ENCODE measurements at places on chromosomes 1 and 21.

DNA sequence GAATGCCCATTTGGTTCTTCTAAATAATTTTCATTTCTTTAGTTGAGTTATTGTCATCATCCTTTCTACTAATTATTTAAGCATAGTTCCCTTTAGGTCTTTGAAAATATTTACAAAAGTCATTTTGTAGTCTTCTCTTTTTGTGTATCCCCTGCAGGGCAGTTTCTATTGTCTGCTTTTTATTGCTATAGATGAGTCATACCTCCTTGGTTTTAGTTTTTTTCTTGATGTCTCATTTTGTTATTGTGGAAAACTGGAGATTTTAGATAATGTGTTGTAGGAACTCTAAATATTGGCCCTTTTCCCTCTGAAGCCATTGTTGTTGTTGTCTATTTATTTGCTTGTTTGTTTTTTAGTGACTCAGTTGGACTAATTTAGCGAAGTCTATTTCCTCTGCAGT lies 387.9 kb downstream of the NUF2 start:
- no peak for DNase-seq

- no peak for DNase-seq
Observed at GRCh38 chr1:204087893-204088528, 15.1 kb downstream of the SOX13 start.

DNA sequence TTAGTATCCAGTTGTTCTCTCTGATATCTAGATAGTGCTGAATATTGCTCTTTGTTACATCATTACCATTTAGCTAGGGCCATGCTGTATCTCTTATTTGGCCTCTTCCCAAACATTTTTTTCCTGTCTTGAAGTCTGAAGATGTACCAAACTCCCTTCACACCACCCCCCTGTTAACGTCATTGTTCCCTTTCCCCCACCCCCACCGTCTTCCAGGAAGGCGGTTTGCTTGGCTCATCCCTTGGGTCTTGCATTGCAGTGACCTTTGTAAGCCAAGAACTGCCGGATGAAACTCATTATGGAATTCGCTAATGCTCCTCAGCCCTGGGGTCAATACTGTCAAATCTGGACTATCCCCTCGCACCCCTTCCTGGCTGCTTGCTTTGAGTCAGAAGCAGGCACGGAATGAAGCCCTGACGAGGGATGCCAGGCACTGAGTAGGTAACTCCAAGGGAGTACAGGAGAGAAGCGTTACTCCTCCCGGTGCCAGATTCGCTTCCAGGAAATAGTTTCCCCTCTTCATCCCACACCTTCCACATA lies 283.1 kb downstream of the TM2D1 start:
- no peak for DNase-seq

DNA sequence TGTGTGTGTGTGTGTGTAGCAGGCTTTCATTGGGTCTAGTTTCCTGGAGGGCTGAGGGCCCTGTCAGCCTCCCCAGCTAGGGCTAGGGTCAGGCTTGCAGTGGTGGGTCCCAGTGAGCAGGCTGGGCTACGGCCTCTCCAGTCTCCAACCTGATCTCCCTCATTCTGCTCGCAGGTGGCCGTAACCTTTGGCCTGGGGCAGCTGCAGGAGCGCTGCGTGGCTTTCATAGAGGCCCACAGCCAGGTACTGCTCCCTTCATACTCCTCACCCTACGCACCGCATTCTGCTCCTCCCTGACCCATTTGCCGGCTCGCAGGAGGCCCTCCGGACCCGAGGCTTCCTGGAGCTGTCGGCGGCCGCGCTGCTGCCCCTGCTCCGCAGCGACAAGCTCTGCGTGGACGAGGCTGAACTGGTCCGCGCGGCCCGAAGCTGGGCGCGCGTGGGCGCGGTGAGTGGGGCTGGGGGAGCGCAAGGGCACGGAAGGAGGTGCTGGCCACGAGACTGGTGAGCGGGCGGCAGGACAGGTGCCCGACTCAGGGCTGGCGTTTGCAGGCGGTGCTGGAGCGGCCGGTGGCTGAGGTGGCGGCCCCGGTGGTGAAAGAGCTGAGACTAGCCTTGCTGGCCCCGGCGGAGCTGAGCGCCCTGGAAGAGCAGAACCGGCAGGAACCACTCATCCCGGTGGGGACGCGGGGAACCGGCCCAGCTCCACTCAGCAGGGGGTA lies 4.7 kb downstream of the BTBD19 start:
- no peak for DNase-seq

GRCh38 chr1:61083013-61083806 lies 849 bp downstream of the NFIA start:
- DNase-seq: peak; percentile 22

GRCh38 chr1:30762930-30763650 lies 5.5 kb upstream of the LAPTM5 start:
- DNase-seq: no peak

GRCh38 chr1:228496084-228496483 lies 8.9 kb downstream of the RNF187 start:
- no peak for DNase-seq

DNA sequence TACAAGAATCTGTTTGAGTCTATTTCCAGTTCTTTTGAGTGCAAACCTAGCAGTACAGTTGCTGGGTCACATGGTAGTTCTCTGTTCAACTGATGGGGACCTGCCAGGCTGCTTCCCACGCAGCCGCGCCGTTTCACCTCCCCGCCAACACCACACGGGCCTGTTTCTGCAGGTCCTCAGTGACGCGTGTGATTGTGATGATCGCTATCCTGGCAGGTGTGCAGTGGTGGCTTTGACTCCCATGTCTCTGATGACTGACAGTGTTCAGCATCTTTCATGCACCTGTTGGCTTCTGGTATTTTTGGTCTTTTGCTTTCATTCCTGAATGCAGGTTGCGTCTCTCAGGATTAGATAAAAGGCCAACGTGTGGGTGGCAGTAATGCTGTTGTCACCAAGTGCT lies 41.6 kb downstream of the FAAP20 start:
- DNase-seq: no peak

- DNase-seq: no peak
Observed at GRCh38 chr1:86731416-86731815, 27.0 kb downstream of the SH3GLB1 start.

DNA sequence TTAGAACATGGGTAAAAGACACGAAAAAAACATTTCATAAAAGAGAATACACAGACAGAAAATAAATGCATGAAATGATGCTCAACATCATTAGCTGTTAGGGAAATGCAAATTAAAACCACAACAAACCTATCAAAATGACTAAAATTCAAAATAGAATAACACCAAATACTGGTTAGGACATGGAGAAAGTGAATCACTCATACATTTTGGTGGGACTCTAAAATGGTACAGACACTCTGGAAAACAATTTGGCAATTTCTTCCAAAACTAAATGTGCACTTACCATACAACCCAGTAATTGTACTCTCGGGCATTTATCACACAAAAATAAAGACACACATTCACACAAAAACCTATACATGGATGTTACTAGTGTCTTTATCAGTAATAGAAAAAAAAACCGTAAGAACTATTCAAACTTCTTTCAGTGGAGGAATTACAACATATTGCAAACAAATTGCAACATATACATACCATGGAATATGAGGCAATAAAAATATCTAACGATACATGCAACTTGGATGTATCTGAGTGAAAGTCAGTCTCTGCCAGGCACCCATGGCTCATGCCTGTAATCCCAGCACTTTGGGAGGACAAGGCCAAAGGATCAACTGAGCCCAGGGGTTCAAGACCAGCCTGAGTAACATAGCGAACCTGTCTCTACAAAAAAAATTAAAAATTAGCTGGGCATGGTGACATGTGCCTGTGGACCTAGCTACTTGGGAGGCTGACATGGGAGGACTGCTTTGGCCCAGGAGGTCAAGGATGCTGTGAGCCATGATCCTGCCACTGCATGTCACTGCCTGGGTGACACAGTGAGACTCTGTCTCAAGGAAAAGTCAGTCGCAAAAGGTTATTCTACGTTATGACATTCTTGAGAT lies 19.6 kb downstream of the HSF2BP start:
- DNase-seq: no peak

DNA sequence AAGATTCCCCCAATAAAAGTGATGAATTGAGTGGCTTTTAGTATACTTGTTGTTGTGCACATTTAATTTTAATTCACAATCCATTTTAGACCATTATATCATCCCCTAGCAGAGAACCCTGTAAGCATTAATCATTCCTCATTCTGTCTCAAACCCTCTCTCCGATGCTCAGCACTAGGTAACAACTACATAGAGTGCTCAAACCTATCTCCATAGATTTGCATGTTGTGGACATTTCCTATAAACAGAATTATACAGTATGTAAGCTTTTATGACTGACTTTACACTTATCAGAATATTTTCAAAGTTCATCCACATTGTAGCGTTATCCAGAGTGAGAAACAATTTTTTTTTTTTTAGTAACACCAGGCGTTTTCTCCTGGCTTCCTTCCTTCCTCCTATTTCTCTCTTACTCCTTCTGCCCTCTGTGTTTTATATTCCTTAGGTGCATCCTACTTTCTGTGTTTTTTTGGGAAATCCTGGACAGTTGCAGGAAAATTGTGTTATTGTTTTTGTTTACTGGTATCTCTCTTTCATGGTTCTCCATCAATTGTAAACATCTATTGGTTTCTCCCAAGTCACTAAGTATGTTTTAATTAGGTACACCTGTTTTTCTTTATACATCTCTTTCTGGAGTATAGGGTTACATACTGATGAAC lies 1528.0 kb upstream of the TPTE start:
- DNase-seq: no peak

- DNase-seq: no peak
Observed at GRCh38 chr21:38937844-38938243, 132.1 kb downstream of the ETS2 start.

DNA sequence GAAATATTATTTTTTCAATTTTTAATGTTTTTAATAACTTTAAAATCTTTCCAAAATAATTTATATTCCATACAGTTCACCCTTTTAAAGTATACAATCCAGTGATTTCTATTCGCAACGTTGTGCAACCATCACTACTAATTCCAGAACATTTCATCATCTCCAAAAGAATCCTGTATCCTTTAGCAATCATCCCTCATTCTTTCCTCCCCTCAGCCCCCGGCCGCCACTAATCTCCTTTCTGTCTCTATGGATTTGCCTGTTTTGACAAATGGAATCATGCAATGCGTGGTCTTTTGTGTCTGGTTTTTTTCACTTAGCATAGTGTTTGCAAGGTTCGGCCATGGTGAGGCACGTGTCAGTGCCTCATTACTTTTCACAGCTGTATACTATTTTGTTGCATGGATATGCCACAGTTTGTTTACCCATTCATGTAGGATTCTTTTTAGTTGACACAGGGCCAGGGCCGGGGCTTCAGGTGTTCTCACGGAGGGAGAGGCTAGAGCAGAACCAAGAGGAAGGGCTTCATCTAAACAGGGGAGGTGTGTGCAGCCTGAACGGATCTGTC lies 40.6 kb upstream of the ZBTB40 start:
- DNase-seq: no peak

GRCh38 chr1:227740401-227740960 lies 5.2 kb downstream of the SNAP47 start:
- DNase-seq: no peak
